Activated naive CD4-positive, alpha-beta T cell treated with anti-CD3 and anti-CD28 coated beads, Interleukin-2, amount 50 U/mL, for 72 hours (primary cell): ENCODE measurements at places on chromosomes 13 and 19. TPM values are rescaled to one million over a fixed set of nuclear protein-coding genes. Genes with fewer than 3 reads are reported as not detected.

Gene RNF113B
- not detected for total RNA-seq

Gene FPR3
- total RNA-seq, result not detected

Gene FCAR
- total RNA-seq, result not detected

Gene RUBCNL
- 3.9 TPM for total RNA-seq

Gene TBXA2R
- total RNA-seq, result 1.8 TPM

Gene UQCR11
- total RNA-seq, result 193 TPM
